Activated CD4-positive, CD25-positive, alpha-beta regulatory T cell (primary cell): ENCODE measurements at places on chromosomes 6 and 20.

DNA sequence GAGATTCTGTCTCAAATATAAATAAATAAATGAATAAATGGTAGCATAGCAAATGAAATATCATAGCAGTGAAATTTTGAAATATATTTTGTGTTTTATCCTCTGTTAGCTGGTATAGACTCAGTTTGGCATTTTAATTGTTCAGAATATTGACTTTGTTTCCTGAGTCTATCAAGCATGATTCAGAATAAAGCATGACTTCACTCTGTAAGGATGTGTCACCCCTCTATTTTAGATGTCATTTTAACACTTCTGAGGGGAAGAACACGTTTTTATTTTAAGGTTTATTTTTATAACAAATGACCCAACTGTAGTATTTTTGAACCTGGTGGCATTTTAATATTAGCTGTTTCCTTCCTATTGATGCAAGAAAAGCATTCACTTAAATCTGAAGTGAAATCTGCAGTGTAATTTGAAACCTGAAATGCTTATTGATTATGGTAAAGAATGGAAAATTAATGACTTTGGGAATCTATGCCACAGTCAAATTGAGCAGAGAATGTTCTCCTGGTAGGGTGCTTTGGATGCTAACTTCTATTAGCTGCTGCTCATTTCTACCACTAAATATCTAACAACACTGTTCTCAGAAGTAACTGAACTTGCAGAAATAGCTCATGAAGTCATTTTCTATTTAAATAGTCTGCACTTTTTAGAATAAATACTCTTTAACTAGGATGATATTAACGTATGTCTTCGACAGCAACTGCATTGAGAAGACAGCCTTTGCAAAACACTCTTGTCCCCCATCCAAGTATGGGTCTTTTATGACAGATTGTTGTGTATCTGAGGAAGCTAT, 114.2 kb downstream of the SOX4 start:
- no peak for DNase-seq

GRCh38 chr6:79878142-79878748, 69.1 kb downstream of the ELOVL4 start:
- DNase-seq, result no peak

DNA sequence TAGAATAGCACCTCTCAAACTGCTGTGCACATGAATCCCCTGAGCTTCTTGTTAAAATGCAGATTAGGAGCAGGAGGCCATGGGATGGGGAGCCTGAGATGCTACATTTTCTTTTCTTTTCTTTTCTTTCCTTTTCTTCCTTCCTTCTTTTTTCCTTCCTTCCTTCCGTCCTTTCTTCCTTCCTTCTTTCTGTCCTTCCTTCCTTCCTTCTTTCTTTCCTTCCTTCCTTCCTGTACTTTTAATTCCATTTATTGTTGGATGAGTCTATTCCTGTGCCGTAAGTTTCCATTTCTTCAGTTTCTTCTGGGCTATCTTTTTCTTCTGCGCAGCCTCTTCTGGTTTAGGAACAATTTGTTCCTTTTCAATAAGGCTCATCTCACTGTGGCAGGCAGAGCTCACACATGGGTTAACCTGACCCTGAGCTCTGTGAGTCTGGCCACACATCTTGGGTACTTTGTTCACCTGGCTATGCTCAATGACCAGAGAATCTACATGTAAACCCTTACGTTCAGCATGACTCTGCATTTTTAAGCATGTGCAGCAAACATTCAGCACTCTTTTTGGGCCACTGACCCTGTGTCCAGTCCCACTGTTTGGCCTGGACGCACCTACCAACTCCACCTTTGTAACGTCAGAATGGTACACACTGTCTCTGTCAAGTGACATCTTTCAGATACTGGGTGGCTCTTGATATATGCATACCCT, 114.7 kb upstream of the INSM1 start:
- no peak for DNase-seq

GRCh38 chr6:53543359-53544216, 1.3 kb downstream of the GCLC start:
- no peak for DNase-seq

GRCh38 chr6:1336246-1336843, 24.4 kb downstream of the FOXQ1 start:
- no peak for DNase-seq

GRCh38 chr20:61508301-61509096, 256.4 kb downstream of the CDH4 start:
- no peak for DNase-seq

GRCh38 chr6:70396163-70396562, 17.1 kb upstream of the FAM135A start:
- DNase-seq, result no peak

- DNase-seq, result no peak
Observed at GRCh38 chr6:136616527-136616926, 66.3 kb upstream of the MAP7 start.

GRCh38 chr20:19780261-19780660, 22.2 kb downstream of the RIN2 start:
- DNase-seq, result no peak
